Activated CD4-positive, alpha-beta T cell treated with anti-CD3 and anti-CD28 coated beads, Interleukin-2, amount 50 U/mL, for 48 hours (primary cell): ENCODE measurements at places on chromosomes 3 and 15.
A peak's percentile ranks its signal among the peaks of the same experiment; 100 is the strongest.

DNA sequence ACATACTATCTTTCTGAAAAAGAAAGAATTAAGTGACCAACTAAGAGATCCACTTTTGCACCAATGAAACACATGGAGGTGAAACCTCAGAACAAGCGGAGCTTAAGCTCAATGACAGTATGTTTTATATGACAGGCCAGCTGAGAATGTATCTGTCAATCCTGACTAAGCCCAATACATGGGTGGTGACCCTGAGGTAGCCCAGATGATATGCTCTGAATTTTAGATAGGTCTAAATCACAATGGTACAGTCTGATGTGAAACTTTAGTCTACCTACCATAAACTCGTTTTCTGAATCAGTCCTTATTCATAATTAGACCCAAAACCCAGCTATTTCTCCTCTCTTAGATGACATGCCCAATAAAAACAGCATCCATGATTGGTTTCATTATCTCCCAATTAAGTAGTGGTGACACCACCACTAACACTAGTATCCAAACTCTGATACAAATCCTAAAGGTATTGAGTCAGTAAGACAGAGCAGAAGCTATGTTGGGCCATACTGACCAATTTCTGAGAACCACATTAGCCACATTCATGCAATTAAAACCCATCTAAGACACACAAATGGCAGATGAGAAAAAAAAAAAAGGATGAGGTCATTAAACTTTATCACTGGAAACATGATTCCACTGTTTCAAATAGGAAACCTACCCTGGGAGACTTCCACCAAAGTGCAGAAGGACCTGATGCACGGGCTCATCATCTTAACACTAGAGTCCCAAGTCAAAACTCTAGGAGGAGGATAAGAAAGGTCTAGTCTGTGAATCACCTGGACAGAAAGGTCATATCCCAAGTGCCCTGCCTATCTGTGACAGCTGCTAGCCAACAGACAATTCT is 20.6 kb downstream of the CMTM6 start:
- DNase-seq, result no peak

DNA sequence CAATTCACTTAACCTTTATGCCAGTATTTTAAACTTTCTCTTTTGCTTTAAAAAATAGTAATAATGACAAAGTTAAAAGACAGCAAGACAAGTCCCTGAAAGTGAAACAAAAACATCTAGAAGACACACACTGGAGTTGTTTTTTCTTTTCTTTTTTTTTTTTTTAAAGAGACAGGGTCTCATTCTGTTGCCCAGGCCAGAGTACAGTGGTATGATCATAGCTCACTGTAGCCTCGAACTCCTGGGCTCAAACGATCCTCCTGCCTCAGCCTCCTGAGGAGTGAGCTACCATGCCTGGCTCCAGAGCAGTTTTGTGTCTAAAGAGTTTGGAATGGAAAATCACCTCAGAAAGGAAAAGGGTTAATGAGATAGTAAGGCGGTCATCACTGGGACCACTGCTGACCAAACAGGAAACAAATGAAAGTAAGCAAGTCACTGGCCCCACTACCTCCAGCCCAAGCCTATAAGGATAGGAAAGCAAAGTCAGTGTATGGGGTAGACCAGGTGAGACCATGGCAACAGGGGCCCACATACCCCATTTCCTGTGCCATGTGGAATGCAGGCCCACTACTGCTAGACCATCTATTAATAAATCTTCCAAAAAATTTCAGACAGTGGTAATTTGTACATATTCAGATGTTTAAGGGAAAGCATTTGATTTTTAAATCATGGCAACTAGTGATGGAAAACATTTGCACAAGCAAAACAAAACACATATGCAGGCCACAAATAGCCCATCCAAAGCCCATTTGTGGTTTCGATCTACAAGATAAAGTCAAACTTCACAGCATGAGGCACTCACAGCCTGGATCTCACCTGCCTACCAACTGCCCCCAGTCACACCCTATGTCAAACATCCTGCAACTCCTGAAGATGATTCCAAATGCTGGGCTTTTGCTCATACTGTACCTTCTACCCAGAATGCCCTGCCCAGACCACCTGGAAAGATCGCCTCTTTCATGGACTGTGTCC is 62.6 kb downstream of the OSBPL10 start:
- DNase-seq, result no peak

- DNase-seq, result no peak
Measured at GRCh38 chr3:196849180-196849741, 18.5 kb upstream of the SENP5 start.

GRCh38 chr15:81523867-81524266 is 149.9 kb upstream of the TMC3 start:
- DNase-seq, result no peak

DNA sequence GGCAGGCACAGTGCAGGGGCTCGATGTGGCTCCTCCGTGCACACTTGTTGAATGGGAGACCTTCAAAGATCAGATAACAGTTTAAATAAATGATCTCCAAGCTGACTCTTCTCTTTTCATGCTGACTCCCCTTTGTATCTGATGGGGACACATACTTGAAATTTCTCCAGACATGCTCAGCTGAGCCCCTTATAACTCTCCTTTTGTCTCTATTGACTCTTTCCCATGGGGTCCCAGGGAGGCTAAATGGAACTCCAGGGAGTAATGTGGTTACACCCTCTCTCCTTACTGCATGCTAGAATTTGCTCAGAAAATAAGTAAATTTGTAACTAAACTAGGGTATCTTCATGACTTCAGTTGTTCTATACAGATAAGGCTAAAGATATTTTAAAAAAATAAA is 48.2 kb upstream of the TM4SF4 start:
- DNase-seq, result no peak

GRCh38 chr15:51307325-51307724 is 31.1 kb downstream of the CYP19A1 start:
- no peak for DNase-seq

DNA sequence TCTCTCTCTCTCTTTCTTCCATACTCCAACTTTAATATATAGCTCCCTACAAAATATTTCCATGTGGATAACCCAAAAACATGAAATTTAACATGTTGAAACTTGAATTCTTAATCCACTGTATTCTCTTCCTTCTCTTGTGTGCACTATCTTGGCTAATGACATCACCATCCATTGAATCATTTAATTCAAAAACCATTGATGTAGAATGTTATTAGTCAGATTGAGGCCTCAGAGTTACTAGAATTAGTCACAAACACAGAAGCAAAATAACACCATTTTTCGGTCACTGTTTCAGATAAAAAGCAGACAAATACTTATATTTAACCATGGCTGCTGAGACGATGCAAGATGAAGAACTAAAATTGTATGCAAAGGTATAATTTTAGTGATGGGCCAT is 256.9 kb upstream of the LRRC3B start:
- DNase-seq, result no peak

- no peak for DNase-seq
Measured at GRCh38 chr3:128956440-128956839, 37.4 kb downstream of the CFAP92 start.

DNA sequence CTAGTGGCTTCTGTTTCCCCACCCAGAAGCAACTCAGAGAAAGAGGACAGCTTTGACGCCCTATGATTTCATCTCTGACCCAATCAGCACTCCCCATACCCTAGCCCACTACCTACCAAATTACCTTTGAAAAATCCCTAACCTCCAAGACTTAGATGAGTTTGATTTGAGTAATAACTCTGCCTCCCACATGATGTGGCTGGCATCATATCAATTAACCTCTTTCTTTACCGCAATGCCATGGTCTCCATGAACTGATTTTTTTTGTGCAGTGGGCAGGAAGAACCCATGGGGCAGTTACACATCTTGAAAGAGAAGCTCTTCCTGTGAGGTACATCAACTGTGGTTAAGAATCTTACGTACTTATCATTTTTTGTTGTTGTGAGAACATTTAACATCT is 25.5 kb upstream of the APOD start:
- no peak for DNase-seq

- no peak for DNase-seq
Measured at GRCh38 chr15:40829115-40829514, 607 bp upstream of the PPP1R14D start.

DNA sequence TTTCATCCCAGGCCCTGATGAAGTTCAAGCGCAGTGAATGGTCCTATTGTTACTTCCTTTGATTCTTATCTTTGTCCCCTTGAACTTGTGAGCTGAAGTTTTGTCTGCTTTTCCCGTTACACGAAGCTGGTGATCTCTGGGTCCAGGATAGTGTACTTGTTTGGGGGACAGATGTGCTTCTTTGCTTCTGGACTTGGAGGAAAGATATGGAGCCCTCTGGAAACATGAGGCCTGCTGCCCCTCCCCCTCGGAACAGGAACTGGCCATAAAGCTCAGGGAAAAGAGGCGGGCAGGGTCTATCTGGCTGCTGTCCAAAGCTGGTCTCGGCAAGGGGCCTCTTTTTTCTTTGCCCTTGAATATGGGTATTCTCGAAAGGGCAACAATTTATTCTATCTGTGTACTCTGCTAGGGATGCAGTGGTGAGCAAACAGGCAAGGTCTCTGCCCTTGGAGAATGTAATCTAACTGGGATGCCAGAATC is 47.6 kb downstream of the IDH2 start:
- DNase-seq, result no peak

DNA sequence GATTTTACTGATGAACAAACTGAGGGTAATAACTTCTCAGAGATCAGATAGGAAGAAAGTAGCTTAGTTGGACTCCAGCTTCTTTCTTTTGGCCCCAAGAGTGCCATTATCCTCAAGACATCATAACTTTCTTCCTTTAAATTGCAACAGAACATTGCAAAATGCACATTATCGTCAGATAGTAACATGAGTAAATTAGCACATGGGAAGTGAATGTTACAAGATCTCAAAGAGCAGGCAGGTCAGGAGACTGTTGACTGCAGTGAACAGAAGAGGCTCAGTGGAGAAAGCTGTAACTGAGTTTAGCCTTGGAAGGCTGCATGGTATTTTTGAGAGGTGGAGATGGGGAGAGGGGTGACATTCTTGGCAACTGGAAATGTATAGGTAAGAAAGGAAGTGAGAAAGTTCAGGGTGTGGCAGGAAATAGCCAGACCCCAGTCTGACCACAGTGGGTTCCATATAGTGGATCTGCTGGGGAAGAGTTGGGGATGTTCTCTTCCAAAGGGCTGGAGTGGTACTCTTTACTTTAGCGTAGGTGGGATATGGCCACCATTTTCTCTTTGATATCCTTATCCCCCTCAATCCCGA is 307.7 kb downstream of the RPLP1 start:
- no peak for DNase-seq

DNA sequence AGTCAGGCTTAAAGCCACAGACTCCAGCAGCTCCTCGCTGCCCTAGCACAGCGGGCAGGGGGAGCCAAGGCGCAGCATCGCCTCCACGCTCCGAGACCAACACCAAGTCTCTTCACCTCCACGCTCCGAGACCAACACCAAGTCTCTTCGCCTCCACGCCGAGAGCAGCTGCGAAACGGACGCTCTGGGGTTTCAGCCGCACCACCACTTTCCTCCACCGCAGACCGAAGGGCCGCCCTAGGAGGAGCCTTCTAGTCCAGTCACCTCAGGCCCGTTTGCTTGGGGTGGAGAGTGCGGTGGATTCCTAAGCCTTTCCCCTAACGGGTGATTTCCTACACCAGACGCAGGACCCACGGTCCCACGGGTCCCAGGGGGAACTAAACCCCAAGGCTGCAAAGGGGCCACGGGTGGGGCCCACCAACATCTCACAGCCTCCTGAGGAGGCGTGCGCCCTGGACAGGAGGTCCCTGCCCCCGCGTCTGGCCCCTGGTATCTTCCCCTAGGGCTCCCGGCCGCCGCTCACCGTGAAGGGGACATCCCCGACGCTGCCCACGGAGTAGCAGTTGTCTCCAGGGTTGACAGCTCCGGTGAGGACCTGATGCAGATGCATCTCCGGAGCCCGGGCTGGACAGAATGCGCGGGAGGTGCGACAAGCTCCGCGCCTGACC is 501 bp downstream of the DMXL2 start:
- peak; percentile 59 for DNase-seq

DNA sequence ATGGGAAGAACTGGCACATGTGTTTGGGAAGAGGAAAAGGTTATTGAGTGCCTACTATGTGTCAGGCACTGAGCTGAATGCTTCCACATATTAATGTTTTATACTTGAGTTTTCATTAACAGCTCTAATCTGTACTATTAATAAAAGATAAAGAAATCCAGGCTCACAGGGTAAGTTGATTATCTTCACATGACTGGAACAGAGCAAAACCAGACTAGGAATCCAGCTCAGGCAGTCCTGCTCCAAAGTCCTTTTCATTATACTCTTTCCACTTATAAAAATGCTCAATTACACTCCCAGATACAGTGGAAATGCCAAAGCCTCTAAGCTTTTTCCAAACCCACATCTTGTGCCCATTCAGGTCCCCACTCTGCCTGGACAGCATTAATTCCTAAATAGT is 97.6 kb downstream of the TNIK start:
- no peak for DNase-seq

GRCh38 chr3:21839592-21839991 is 88.6 kb upstream of the ZNF385D start:
- no peak for DNase-seq

GRCh38 chr3:177149106-177149505 is 48.2 kb downstream of the TBL1XR1 start:
- DNase-seq, result no peak

DNA sequence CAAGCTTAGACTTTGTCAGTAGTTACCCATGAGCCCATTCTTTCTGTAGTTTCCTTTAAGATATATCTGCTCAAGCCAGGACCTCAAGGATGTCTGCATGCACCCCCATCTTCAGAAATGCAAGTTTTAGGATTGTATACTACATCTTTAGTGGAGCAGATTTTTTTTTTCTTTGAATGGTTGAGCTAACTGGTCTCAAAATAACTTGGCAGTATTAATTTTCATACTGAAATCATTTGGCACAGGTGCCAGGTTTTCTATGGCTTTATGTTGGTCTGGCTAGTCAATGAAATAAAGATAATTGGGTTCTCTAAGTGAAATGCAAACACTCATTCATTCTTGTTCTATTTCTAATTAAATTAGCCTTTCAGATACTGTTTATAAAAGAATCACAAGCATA is 108.9 kb downstream of the ATG7 start:
- DNase-seq, result no peak

GRCh38 chr3:113771993-113772392 is 25.2 kb downstream of the ATP6V1A start:
- no peak for DNase-seq

DNA sequence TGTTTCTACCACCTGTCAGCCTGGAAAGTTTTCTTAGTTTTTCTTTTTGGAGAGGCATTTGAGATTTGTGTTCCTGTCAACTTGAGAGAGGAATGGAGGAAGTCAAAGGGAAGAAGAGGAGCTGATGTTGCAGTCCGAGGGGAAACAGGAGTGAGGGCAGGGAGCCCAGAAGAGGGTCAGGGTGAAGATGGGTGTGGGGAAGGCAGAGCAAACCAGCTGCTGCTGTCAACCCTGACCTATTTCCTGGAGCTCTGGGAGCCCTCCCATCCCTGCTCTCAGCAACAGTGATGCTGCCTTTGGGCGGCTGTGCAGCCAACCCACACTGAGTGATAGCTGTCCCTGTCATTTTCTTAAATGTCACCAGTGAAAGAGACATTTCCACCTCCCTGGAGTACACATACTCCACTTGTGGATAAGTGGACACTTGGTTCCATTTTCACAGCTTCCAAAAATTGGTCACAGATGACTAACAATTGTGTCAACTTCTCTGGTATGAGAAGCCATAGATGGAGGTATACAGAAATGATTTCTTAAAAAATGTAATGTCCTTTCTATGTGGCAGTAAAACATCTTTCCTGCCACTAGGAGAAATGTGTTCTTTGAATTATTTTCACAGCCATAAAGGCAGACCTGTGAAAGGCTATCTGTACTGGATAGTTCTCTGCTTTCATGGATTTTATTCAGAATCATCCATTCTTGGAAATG is 556.3 kb upstream of the TBL1XR1 start:
- no peak for DNase-seq

GRCh38 chr3:152760591-152760990 is 74.3 kb upstream of the P2RY1 start:
- no peak for DNase-seq

GRCh38 chr15:42584031-42584765 is 8.8 kb downstream of the STARD9 start:
- no peak for DNase-seq
